Hippocampal formation (tissue), 2 donors: ENCODE measurements at places on chromosomes 16 and 17.
A peak's percentile ranks its signal among the peaks of the same experiment; 100 is the strongest.

DNA sequence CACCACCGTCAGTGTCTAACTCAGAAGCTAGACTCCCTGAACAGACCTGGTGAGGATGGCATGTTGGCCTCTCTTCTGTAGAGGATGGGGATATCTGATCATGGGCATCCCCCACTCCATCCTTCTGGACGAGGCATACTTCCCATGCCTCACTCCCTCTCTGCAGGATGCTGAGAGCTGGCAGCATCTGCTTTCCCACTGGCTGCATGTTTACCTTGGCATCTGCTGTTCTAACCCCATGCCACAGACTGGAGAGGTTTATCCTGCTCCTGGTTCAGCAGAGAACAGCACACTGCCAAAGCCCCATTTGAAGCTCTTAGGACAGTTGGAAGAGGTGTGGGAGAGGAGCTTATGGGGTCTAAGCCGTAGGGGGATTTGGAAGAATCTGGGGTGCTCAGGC lies 46.0 kb downstream of the YPEL2 start:
- no peak for DNase-seq

GRCh38 chr17:73549841-73550430 lies 94.3 kb downstream of the SDK2 start:
- no peak for DNase-seq

DNA sequence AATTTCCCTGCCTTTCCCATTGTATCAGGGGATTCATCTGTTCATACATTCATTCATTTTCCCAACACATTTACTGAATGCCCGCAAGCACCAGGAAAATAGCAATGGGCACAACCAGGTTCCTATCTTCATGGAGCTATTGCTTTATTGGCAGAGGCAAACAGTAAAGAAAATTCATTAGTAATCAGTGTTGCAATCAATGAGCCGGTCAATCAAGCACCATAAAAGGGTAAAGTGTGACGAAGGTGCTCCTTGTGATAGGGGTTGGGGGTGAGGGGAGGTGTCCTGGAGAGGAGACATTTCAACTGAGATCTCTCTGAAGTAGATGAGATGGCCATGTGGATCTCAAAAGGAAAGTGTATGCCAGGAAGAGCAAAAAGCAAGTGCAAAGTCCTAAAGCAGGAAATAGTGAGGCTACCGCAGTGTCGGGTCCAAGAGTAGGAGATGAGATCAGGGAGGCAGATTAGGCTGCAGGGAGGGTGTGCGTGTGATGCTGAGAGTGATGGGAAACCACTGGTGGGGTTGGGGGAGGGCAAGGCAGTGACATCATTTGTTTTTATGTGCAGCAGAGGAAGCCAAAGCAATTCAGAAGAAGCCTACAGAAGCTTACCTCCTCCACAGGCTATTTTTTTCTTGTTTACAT lies 28.4 kb downstream of the CDH13 start:
- DNase-seq = no peak

GRCh38 chr17:58626905-58627304 lies 64.9 kb downstream of the TEX14 start:
- no peak for DNase-seq

DNA sequence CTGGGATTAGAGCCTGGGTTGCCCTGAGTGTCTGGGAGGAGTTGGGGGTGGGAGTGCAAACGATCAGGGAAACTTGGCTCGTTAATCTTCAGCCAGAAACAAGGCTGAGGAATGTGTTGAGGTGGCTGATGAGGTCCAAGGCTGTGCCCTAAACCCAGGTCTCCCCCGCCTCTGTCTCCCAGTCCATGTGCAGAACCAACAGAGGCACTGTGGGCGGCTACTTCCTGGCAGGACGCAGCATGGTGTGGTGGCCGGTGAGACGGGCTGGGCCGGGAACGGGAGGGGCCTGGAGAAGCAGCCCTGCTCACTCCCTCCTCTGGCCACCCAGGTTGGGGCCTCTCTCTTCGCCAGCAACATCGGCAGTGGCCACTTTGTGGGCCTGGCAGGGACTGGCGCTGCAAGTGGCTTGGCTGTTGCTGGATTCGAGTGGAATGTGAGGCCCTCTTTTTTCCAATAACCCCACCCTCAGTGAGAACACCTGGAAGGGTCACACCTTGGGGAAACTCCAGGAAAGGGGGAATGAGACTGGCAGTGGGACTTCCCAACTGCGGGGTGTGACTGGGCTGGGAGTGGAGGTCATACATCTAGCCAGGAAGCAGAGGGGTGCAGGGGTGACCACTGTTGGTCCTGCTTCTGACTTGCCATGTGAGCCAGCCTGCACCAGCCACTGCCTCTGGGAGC lies 1.7 kb downstream of the SLC5A2 start:
- no peak for DNase-seq

- DNase-seq = no peak
These were observed 196.9 kb downstream of the SPECC1 start for GRCh38 chr17:20206068-20206467.

GRCh38 chr16:3494386-3494973 lies 809 bp downstream of the C16orf90 start:
- DNase-seq = no peak

- no peak for DNase-seq
These were observed 406.6 kb upstream of the SALL1 start for GRCh38 chr16:51557670-51558069.

DNA sequence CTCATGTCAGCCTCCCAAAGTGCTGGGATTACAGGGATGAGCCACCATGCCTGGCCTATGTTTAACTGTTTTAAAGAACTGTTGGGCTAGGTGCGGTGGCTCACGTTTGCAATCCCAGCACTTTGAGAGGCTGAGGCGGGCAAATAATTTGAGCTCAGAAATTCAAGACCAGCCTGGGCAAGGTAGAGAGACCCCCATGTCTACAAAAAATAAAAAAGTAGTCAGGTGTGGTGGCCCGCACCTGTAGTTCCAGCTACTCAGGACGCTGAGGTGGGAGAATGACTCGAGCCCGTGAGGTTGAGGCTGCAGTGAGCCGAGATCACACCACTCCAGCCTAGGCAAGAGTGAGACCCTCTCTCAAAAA lies 1.9 kb upstream of the ITGAL start:
- DNase-seq = no peak

DNA sequence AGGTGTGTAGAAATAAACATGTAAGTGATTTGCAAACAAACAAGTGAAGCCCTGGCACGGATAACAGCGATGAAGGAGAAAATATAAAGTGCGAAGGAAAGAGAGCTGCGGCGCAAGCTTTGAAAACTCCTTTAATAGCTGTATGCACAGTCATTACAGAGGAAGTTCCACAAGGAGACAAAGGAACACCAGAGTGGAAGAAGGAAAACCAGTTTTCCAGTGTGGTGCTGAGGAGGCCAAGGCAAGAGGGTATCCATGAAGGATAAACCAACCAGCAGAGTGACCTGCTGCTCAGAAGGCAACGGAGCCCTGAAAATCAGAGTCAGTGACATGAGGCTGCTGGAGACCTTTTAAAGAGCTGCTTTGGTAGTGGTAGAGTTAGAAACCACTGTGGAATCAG lies 24.4 kb downstream of the METTL16 start:
- DNase-seq = no peak

GRCh38 chr17:75074532-75074931 lies 13.2 kb upstream of the SLC16A5 start:
- no peak for DNase-seq

GRCh38 chr16:67446968-67447507 lies 16.1 kb downstream of the HSD11B2 start:
- DNase-seq = no peak

GRCh38 chr16:85157813-85158742 lies 45.8 kb upstream of the CIBAR2 start:
- no peak for DNase-seq

DNA sequence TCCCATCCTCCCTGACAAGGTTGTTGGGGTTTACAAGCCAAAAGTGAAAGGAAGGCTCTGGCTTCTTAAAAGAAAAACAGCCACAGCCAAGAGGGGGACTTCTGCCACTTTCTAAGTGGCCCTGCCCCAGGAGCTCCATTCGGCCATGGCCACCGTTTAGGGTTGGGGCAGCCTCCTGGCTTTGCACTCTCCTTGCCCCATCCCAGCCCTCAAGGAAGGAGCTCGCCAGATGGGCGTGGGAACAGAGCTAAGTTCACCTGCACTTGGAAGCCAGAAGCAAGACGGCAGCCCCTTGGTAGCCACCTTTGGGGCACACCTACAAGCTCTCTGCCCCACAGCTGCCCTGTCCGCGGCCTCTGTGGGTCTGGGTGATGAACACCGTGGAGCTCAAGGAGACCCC lies 122.4 kb upstream of the CDC42EP4 start:
- no peak for DNase-seq

DNA sequence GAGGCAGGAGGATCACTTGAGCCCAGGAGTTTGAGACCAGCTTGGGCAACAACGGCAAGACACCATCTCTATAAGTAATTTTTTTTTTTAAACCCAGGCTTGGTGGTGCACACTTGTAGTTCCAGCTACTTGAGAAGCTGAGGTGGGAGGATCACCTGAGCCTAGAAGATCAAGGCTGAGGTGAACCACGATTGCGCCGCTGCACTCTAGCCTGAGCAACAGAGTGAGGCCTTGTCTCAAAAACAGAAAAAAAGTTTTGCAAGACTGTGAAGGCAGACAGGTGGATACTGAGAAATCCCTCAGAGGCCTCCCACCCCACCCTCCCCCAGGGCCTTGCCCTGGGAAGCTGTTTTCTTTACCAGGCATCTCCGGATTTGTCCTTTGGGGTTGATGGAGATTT lies 125.4 kb downstream of the MGAT5B start:
- no peak for DNase-seq

GRCh38 chr17:58305626-58306025 lies 23.0 kb downstream of the TSPOAP1 start:
- DNase-seq = no peak

GRCh38 chr16:920717-921116 lies 50.1 kb downstream of the LMF1 start:
- peak; percentile 2 for DNase-seq

DNA sequence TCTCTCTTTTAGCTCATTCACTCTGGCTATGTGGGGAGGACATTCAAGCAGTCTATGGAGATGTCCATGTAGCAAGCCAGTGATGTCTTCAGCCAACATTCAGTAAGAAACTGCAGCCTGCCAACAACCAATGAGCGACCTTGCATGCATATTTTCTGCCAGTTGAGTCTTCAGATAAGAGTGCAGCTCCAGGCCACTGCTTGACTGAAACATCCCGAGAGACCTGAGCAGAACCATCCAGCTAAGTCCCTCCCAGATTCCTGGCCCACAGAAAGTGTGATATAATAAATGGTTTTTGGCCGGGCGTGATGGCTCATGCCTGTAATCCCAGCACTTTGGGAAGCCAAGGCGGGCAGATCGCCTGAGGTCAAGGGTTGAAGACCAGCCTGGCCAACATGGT lies 10.5 kb upstream of the C17orf58 start:
- DNase-seq = no peak

DNA sequence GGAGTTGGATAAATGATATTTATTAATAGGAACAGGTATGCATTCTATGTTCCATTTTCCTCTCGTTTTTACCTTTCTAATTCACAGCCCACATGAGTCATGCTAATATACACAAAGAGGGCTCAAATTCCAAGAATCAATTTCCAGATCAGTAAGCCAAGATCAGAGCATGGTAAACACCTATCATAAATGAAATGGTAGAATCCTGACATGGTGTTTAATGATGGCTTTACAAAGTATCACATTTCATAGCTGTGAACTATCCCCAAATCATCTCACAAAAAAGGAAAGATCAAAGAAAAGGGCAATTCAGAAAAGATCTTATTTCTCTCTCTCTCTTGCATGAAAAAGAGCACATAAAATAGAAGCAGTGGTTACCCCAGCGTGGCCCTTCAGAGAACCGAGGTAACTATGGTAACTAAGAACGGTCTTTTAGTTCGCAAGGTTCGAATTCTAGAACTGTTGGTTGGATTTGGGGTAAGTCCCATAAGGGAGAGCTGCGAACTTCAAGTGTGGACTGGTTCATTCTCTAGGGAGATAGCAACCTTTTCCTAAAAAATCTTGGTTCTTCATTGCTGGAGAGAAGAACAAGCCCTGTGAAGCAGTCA lies 73.0 kb downstream of the MARCHF10 start:
- no peak for DNase-seq

- DNase-seq = no peak
These were observed 52.2 kb upstream of the TMC5 start for GRCh38 chr16:19365486-19365885.

DNA sequence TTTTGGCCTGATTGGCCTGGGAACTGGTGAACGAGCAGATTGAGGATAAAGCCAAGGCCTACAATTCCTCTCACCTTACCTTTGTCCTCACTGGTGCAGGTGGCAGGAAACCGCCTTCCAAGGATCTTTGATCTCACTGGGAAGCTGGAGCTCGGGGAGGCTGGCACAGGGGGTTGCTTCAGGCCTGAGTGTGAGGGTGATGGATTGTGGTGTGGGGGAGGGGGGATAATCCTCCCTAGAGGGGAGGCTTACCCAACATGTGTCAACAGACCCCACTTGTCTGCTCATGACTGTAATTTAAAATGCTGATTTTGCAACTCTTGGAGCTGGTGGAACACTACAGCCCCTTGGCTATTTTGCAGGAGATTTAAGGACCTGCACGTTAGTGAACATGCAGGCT lies 4.5 kb upstream of the RMI2 start:
- DNase-seq = no peak

- DNase-seq = peak; percentile 19
These were observed 22.9 kb upstream of the CDH13 start for GRCh38 chr16:82603784-82604411.

DNA sequence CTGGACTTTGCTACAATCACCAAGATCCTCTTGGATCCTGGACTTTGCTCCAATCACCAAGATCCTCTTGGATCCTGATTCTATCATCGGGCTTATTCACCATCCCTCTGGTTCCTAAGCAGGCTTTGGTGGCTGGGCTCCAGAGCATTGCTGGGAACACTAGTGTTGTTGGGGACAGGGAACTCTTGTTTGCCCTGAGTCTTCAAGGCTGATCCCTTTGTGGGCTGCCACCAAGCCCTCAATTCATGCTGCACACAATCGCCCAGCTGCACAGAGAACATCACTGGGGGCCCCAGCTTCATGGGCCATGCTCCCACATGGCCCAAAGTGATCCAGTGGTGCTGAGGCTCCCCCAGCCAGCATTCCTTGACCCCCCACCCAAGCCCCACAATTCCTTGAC lies 88.3 kb downstream of the TMEM132E start:
- peak; percentile 5 for DNase-seq

- DNase-seq = no peak
These were observed 73.1 kb upstream of the TANC2 start for GRCh38 chr17:62892870-62893338.

GRCh38 chr17:59565959-59566324 lies 532 bp downstream of the DHX40 start:
- no peak for DNase-seq

GRCh38 chr16:81918927-81919326 lies 92.3 kb downstream of the SDR42E1 start:
- DNase-seq = no peak

DNA sequence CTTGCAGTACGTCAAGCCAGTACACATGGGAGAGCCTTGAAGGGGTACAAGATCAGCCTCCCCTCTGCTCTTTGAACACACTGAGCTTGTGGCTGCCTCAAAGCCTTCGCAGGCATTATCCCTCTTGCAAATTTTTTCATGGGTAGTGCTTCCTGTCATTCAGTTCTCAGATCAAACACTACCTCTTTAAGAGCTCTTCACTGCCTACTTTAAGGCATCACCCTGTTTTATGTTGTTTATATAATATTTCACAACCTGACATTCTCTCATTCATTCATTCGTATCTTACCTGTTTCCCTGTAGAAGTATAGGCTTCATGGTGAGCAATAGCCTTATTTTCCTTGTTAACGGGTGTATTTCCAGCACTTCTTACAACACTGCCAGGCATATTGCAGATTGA lies 269.1 kb downstream of the CDH13 start:
- no peak for DNase-seq

GRCh38 chr17:66449418-66449977 lies 147.1 kb downstream of the PRKCA start:
- no peak for DNase-seq
